ENCODE measurements at places on chromosomes 1 and 21.

DNA sequence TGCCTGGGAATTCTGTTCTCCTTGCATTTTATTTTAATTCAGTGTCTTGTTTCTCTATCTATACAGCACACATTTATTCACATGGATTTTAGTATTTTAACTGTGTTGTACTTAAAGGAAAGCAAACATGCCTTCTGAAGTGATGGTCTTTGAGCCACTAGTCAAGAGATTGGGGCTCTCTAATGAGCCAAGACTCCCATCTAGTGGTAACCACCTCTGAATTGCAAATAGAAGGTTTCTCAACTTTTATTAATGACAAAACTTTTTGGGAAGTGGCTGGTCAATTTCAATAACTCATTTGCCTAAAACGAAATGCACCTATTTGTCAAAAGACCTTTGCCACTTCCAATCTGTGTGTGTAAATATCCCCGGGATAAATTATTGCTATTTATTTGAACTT is 199.6 kb downstream of the LTN1 start:
- DNase-seq = no peak

GRCh38 chr1:222233444-222234158 is 314.3 kb downstream of the HHIPL2 start:
- no peak for DNase-seq

- DNase-seq = no peak
Observed at GRCh38 chr1:119489201-119489600, 17.8 kb upstream of the HSD3B1 start.

DNA sequence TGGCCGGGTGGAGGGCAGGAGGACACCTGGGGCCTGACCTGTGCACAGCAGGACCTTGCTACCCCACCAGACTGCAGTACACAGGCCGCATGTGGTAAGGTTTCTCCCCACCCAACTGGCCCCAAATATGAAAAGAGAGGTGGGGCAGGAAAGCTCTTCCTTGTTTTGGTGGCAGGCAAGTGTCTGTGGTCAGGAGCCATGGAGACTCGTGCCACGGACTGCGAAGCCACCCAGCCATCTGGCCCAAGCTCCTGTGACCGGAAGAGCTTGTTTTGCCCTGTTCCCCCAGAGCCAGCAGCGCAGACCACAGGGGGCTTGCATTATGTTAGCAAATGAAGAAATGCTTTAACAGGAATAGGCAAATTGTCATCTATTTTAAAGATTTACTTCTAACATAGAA is 54.9 kb downstream of the OLIG1 start:
- no peak for DNase-seq

- no peak for DNase-seq
Observed at GRCh38 chr21:42169758-42170157, 49.2 kb upstream of the ABCG1 start.

DNA sequence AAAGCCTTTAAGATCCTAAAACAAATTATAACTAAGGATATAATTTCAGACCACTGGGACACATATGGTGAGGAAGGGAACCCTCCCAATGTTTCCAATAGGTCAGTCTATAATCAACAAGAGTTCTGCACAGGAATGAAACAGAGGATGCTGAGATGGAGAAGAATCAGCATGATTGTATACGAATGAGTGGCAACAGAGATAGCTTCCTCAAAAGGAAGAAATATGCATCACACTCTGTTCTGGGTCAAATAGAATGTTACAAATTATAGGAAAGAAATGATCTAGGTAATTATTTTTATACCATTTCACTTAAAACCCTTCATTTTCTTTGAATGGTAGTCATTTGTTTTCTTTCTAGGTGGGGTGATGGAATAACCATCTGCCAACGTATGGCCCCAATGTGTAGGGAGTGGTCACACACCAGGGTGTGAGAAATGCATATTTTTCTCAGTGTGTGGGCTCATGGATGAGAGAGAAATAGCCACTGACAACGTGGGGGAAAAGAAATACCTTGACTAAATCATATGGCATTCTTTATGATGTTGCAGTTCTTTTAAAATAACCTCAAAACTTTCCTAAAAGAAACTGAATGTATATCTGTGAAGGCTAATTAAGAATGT is 104.6 kb upstream of the IVNS1ABP start:
- DNase-seq = no peak

DNA sequence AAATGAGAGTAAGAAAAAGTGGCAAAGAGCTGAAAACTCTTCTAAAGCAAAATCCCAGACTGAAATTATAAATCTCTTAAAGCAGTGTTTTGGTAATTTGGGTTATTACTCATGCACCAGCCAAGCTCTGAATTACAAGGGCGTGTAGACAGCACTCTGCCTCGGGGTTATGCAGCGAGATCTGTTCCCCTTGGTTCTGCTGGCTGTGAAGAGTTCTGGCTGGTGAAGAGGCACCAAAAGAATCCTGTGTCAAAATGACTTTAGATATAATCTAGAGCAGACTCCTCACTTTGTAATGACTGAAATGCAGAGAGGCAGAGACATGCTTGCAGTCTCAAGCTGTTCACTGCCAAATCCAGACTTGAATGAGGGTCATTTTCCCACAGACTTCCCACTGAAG is 461.8 kb upstream of the CXADR start:
- no peak for DNase-seq

DNA sequence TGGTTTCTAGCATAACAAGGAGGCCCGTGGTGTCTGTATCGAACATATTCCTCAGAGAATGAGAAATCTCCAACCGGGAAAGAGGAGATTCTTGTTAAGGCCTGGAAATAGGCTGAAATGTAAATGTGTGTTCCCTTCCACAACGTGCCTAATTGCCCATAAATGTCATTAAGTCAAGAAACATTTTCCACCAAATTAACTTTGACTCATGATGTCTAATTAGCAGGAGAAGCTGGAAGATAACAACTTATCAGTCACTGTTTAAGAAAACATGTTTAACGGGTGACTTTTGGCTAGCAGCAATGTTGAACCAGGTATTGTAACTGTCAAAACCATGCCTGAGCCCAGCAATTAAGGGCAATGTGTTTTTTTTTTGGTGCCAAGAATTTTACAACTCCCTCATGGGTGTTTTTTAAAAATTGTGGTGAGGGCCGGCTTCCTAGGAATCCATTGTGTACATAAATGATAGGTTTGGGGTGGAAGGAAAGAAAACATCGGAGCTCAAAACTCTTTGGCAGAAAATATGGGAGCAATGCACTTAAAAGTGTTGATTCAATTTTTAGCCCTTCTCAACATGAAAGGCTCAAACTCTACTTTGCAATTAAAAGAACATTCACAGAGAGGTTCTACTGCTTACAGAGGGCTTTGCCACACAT is 67.0 kb downstream of the OLIG1 start:
- DNase-seq = no peak

GRCh38 chr1:84253036-84253435 is 48.5 kb upstream of the SAMD13 start:
- DNase-seq = no peak

DNA sequence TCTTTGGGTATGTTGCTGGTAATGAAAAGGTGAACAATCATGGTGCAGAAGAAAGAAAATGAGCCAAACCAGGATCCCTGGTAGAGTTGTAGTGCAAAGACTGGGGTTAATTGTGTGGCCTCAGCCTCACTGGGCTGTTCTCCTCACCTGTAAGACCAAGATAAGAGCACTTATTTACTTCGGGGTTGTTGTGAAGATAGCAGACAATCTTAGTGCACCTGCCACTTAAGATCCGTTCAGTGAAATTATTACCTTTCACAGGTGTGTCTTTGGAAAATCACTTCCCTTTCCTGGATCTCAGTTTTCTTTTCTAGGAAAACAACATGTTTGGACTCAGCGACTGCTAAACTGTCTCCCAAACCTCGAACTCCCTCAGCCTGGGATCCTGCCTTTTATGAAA is 1.3 kb upstream of the FGGY start:
- DNase-seq = no peak

GRCh38 chr1:45007311-45007710 is 3.8 kb downstream of the HECTD3 start:
- DNase-seq = no peak

- DNase-seq = no peak
Observed at GRCh38 chr1:229007167-229007566, 263.7 kb upstream of the RAB4A start.

DNA sequence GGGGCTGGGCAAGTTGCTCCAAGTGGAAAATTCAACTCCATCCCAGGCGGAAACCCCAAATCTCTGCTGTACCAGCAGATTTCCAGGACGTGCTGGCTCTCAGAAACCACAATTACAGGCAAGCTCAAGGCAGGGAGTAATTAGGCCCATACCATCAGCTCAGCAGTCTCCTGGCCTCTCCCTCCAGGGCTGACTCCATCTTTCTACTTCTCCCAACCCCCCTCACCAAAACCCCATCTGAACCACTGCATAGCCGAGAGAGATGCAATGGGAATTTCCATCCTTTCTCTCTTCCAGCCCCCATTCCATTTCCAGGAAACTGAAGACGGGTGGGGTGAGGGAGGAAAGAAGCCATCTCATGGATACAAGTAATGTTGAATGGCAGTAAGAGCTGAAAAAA is 41.2 kb downstream of the ARHGEF11 start:
- DNase-seq = no peak

DNA sequence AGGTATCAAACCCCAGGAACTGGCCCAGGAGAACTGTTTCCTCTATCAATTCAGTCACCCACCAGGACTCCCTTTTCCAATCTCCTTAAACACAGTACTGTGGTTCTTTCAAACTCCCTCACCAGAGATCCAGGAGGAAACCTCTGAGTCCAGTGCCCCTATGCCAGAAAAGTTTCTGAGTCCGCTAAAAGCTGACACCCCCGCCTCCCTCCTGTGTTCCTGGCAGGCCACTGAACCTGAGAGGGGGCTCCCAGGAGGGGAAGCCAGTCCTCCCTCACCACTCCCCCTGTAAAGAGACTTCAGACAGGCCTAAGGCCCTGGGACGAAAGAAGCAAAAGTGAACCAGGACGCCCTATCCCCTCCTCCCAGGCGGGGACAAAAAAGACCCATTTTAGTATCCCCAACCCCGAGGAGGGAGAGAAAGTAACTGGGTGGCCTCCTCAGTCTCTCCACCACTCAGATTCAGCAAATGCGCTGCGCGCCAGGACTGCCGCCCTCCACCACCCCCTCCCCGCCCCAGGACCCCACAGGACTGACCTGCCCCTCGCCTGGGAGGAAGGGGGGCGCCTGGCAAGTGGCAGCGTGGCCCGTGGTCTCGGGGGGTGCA is 624 bp downstream of the SLC41A1 start:
- DNase-seq = no peak

DNA sequence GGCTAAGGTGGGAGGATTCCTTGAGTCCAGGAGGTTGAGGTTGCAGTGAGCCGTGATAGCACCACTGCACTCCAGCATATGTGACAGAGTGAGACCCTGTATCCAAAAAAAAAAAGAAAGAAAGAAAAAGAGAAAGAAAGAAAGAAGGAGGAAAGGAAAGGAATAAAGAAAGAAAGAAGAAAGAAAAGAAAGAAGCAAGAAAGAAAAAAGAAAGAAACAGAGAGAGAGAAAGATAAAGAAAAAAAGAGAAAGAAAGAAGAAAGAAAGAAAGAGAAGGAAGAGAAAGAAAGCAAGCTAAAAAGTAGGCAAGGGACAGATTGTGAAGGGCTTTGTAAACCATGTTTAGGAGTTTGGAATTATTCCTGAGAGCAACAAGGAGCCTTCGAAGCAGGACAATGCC is 80.1 kb downstream of the MAB21L3 start:
- no peak for DNase-seq

DNA sequence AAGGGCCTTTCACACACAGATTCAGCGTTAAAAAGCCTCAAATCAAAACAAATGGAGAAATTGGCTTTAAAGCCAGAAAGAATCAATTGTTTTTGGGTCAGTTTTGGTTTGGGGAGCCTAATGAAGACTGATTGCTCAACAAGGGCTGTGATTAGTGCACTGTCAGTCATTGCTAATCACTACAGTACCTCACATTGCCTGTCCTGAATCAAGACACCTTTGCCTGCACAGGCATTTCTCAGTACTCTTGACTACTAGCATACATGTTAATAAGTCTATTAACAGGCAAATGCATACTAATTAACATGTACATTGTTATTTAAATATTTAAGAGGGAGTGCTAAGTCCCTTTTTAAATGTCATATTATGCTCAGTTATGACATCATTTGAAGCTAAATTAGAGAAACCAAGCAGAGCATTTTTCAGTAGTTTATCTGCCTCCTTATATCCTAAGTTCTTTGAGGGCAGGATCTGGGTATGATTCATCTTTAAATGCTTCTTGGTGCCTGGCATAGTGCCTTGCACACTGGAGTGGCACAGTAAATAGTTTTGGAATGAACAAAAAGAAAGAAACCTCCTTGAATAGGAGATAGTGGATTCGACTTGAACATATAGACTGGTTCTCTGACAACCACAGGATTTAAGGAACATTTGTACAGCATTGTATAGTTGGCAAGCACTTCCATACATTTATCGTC is 25.8 kb upstream of the CCN1 start:
- DNase-seq = no peak

- no peak for DNase-seq
Observed at GRCh38 chr1:5374192-5374591, 618.0 kb downstream of the NPHP4 start.

- no peak for DNase-seq
Observed at GRCh38 chr1:217718873-217719272, 87.7 kb downstream of the SPATA17 start.

DNA sequence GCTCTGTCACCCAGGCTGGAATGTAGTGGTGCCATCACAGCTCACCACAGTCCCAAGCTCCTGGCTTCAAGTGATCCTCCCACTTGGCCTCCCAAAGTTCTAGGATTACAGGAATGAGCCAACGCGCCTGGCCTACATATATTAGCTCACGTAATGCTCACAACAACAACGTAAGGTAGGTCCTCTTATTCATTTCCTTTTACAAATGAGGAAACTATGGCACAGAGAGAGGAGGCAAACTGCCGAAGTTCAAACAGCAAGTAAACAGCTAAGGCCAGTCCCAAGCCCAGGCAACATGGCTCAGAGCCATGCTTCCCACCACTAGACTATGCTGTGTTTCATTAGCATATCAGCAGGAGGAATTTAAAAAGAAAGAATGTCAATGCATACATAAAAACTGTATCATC is 284.4 kb downstream of the VAV3 start:
- DNase-seq = no peak

GRCh38 chr1:167620002-167620401 is 10.0 kb upstream of the RCSD1 start:
- no peak for DNase-seq

DNA sequence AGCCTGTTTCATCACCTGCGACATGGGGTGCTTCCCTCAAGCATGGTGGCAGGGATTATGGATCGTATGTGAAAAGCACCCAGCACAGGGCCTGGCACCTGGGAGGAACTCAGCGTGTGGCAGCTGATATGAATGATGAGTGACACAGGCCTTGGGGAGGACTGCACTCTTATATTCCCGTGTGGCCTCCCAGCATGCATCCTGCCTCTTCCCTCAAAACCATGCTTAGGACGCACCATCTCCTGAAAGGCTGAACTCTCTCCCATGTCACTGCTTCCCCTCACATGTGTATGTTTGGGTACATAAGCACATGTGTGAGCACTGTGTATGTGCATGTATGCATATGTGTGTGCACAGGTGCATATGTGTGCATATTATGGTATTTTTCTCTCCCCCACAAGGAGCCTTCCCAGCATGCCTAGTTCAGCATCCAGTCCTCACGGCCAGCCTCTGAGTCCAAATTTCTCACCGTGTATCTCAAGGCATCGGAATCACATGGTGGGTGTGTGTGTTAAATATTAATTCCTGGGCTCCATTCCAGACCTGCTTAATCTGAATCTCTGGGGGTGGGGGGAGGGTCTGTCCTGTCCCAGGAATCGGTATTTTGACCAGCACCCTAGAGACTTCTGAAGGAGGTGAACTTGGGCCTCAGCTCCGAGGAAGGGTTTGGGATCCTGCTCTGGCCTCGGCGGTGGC is 12.8 kb downstream of the MYOM3 start:
- no peak for DNase-seq

Data from cerebellar nuclear complex (tissue), 1 donor.